ENCODE measurements at places on chromosomes 1 and 21. TPM values are rescaled to one million over a fixed set of nuclear protein-coding genes. Genes with fewer than 3 reads are reported as not detected.

Gene SLC35F3
- total RNA-seq, result 2.5 TPM

Gene PDC
- total RNA-seq, result not detected

Gene ZSWIM5
- total RNA-seq, result 14.5 TPM

Gene C1orf35
- total RNA-seq, result 5.4 TPM

Gene KRTAP12-2
- total RNA-seq, result not detected

Gene RNF223
- not detected for total RNA-seq

Gene DMBX1
- total RNA-seq, result not detected

Gene TMEM39B
- total RNA-seq, result 3.2 TPM

Gene LAMC2
- 0.74 TPM for total RNA-seq

Gene PTPN7
- 0.25 TPM for total RNA-seq

Gene ANKRD45
- 19.4 TPM for total RNA-seq

Gene LHX8
- total RNA-seq, result under 0.01 TPM

Gene STMN1
- 699 TPM for total RNA-seq

Gene RAB7B
- total RNA-seq, result 0.49 TPM
